ENCODE measurements at places on chromosomes 6 and 20. TPM values are rescaled to one million over a fixed set of nuclear protein-coding genes. Genes with fewer than 3 reads are reported as not detected.

DNA sequence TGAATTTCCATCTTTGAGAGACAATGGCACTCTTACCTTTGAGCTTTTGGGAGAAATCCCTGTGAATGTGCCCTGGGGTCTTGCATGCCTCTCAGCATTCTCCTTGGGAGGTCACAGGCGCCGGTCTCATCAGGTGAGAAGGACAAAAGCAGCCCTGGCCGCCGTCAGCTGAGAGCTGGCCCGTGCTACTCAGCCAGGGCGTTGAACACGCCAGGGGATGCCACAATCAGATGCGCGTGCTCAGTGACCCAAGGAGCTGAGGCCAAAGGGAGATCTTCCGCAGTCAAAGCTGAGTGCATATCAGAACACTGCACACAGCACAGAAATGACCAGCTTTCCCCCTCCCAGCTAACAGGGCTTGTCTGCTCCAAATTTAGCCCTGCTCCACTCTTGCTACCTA lies 253.6 kb upstream of the NOX3 start:
- DNase-seq, result no peak

DNA sequence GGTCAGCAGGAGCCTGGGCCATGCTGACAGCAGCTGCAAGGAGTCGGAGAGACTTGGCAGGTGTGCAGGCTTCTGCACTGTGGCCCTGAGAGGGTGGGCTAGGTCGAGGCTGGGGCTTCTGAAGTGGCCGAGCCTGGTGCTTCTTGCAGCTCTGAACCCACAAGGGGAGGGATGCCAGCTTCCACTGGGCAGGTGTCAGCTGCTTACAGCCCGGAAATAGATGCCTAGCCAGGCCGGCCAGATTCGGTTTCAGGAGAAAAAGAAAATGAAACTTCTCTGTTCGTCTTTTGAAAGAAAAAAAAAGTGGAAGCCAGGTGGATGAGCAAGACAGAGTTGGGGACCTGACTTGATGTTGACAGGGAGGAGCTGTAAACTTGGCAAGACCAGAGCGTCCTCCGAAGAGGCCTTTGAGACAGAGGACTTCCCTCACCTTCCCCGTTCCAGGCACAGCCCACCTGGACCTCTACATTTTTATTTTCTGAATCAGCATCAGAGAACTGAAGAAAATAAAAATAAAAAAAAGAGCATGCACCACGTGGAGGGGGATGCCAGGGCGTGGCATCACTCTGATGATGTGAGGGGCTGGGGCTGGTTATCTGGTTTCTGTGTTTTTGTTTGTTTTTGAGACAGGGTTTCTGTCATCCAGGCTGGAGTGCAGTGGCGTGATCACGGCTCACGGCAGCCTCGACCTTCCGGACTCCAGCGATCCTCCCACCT lies at the start of gene ZBP1:
ZBP1 (minus strand) TSS at position 153 of the 717 bp plus-strand sequence; CDS start at position 22, 131 bp downstream.
- no peak for DNase-seq

MAP3K5 gene
- 39.9 TPM for total RNA-seq

DNA sequence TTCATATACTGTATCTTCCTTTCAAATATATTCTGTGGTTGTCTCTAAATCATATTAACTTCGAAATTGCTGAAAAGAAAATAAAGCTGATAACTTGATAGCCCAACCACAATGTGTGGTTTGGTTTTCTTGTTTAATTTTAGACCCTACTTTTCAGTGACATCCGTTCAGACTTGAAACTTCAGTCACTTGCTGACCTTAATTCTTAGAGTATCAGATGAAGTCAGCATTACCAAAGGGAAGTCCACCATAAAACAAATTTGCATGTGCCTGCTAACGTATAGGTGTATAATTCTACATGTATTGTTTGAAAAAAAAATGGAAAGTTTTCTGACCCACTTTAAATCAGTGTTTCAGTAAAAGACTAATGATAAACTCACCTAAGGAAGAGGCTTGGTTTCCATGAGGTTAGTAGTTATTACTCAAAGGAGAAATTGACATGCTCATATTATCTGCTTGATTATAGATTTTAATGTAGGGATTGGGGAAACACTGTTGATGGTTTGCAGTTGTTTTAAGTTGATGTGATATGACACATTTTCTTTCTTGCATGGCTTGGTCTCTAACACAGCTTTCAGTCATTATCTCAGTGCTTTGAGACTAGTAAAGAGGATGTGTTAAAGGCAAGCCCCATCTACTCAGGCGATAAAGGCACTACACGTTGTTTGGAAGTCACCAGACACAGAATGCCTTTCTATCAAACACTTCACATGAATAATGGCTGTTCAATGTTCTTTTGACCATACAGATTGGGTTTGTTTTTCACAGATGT lies 5.2 kb upstream of the IL17A start:
- no peak for DNase-seq

SLC52A3 gene
- total RNA-seq, result 2.2 TPM

SLA2 gene
- 0.32 TPM for total RNA-seq

- DNase-seq, result no peak
Measured at GRCh38 chr20:23118144-23118543, 32.0 kb upstream of the CD93 start.

- no peak for DNase-seq
Measured at GRCh38 chr6:161161889-161162624, 111.8 kb downstream of the AGPAT4 start.

GRCh38 chr20:63693733-63694583 lies 2.5 kb upstream of the TNFRSF6B start:
- DNase-seq, result peak; percentile 22

TINAG gene
- total RNA-seq, result 0.16 TPM

EPB41L1 gene
- total RNA-seq, result 14.8 TPM

DNA sequence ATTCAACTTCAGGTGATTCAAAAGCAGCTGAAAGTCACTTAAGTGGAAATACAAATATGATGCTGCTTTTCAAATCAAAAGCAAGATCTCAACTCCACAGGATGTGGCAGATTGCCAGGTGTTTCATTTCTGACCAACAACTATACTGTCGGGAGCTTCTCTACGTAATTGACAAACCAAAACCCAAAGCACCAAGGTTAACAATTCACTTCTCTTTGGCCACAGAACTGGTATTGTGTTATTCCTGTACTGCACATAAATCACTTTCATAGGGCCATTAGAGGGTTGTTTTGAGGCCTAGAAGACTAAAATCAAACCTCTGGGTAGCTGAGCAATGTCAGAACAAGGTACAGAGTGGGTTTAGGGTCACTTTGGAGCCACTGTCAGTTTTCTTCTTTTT lies 169.7 kb downstream of the HAO1 start:
- no peak for DNase-seq

RPS6KA2 gene
- 50.2 TPM for total RNA-seq

DNA sequence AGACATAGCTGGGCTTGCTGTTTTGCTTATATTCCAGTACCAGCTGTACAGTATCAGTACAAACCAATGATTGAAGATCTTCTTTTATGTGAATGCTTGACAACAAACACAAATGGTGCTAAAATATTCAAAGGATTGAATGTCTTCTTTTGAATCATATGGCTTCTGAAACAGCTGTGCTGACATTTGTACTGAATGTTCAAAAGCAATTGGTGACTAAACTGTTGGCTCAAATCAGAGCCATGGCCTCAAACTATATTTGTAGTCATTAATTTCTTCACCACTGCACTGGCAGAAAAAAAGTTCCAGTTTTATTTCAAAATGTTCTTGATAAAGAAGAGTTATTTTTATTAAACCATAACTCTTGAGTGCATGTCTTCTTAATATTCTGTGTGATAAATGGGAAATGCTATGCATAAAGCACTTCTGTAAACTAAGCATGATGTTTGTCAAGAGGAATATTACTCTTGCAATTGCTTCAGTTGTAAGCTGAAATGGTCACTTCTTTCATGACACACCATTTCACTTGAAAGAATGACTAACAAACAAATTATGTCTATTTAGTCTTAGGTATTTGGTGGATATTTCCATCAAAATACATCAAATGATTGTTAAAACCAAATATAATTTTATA lies 45.9 kb upstream of the CENPW start:
- DNase-seq, result no peak

DNA sequence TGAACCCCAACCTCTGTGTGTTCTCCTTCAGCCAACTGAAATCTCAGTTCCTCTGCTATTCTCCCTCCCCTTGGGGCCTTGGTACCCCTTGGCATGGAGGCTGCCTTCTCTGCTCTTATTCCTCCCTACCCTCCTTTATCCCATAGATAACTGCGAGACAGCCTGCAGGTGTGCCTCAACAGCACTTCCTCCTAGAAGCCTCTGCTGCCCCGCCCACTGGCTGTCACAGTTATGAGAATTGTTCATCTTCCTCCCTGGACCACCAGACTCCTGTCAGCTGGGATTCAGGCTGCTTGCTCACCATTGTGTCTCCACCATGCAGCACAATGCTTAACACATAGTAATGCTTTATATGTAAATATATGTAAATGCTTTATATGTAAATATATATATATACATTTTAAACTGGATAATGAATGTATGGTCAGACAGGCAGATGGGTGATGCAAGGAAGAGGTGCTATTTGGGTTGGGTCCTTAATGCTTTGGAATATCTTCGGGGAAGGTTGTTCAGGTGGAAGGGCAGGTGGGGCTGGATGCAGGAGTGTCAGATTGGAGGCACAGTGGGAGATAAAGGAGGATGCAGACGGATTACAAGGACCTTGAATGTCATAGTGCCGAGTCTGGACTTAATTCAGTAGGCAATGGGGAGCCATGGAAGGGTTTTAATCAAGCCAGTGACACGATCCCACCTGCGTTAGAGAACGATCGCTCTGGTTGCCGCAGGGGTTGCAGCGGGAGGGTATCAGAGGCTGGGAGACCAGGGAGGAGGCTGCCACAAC lies 4.9 kb downstream of the CDH22 start:
- no peak for DNase-seq

- no peak for DNase-seq
Measured at GRCh38 chr6:69894578-69895347, 28.4 kb downstream of the COL19A1 start.

GTSF1L gene
- not detected for total RNA-seq

DNA sequence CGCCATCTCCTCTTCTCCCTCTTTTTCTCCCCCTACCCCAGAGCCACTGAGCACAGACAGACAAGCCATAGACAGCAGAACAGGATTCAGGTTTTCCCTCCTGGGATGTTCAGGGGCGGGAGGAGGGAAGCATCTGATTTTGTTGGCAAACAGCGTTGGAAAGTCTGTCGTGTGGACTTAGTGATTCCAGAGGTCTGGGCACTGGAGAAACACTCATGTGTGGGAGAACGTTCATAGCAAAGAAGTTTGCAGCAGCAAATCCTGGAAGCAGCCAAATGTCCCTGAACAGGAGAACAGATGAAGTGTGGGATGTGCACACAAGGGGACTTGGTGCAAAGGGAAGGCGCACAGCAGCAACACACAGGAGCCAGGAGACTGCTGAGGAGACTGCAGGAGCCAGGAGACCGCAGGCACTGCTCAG lies 264.1 kb upstream of the CDYL start:
- DNase-seq, result no peak

AIF1 gene
- total RNA-seq, result 17.7 TPM

DNA sequence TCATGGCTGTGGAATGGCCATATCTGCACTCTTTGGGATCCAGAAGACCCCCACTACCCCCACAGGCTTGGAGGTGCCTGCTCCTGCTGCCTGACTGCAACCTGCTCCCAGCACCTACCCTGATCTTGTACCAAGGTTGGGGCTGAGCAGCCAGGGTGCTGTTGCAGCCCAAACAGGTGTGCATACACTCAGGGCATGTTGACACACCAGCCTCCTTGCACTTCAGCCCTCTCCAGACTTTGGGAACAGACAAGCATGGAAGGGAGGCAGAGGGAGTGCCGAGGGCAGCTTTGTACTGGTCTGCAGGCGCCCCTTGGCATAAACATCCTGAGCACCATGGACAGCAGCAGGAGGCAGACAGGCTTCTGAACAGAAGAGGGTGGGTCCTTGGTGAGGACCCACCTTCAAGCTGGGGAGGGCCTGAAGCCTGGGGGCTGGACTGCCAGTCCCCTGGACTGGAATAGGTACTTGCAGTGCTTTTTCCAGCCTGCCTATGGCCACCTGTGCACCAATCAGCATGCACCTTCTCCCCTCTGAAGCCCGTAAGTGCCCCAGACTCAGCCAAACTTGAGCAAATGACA lies 1675.8 kb downstream of the HACE1 start:
- no peak for DNase-seq

DNA sequence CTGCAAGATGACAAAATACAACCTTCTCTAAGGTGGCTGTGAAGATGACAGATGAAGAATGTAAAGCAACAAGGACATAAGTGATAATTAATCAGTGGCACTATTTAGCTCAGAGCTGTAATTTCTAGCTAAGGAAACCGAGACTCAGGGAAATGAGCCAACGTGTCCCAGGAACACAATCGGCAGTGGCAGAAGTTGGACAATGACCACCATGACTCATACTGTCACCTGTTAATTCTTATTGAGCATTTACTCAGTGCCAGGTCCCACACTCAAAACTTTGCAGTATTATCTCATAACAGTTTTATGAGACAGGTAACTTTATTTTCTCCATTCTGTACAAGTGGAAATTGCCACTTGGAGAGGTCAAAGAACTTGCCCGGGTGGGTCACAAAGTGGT lies 55.8 kb downstream of the LAMA4 start:
- no peak for DNase-seq

- DNase-seq, result no peak
Measured at GRCh38 chr6:6405031-6405430, 84.6 kb upstream of the F13A1 start.

DNA sequence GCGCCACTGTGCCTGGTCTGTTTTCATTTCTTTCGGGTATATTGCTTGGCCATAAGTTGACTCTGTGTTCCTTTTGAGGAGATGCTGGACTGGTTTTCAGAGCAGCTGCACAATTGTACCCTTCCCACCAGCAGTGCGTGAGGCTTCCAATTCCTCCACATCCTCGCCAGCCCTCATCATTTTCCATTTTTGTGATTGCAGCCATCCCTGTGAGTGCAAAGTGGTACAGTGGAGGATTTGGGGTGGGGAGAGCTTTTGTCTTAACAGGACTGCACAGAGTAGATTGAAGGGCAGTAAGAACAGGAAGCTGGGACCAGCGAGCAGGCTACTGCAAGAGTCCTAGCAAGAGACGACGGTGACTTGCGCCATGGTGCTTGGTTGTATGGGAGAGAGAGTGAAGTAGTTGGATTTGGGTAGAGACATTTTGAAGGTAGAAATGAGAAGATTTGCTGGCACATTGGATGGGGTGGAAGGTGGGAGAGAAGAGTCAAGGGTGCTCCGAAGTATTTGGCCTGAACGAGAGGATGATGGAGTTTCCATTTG lies 18.3 kb downstream of the BCAS4 start:
- no peak for DNase-seq

ARMH2 gene
- total RNA-seq, result not detected

DNA sequence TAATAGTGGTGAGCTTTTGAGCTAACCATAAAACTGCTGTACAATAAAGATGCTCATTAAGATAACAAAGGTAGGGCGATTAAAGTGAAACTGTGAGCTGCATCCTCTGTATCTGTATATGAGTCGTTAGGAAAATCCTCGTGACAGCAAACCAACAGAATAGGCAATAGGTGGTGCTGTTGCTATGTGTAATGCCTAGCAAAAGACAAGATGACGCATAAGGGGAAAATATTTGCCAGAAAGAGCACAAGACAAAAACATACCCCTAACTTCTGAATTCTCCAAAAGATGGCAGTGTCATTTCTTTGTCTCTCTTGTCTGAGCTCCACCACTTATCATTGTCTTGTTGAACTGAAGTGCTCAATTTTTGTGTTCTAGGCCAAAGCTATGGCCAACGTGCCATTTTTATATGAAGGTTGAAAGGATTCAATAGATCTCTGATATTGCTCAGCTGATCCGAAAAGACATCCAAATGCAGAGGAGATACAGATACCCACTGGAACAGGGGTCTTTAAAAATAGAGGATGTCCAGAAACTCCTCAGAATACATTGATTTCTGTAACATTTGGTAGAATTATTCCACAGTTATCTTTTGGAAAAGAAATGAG lies 56.3 kb upstream of the ANKEF1 start:
- no peak for DNase-seq

BHLHE23 gene
- not detected for total RNA-seq
